ENCODE measurements at places on chromosomes 6 and 20.

DNA sequence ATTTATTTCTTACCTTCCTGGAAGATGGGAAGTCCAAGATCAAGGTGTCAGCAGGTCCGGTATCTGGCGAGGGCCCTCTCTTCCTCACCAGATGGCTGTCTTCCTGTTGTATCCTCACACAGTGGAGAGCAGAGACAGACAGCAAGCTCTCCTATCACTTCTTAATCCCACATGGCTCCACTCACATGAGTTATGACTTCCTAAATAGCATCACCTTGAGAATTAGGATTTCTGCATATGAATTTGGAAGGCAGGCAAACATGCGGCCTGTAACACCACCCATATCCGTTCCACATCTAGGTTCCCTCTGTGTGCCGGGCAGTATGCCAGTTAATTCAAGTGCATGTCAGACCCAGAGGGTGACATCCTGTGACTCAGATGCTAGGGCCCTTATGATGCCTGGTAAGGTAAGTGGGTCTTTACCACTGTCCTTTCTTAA is 2.1 kb downstream of the RAET1E start:
- DNase-seq, result peak; percentile 90

DNA sequence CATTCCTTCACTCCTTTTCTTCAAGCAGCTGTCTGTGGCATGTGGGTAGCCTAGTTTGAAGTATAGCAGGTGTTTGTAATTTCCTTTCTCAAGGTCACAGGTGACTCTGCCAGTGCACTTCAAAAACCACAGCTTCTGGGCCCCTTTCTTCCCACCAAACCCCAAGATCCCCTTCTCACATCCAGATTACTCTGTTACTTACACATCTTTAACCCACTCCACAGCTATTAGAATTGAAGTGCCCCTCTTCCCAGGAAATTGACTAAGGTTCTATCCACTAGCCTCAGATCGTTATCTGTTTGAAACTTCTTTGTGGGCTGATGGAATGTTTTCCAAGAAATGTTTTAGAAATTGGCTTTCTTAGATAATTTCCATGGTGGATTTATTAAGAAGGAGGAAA is 150.8 kb downstream of the AHI1 start:
- no peak for DNase-seq

- DNase-seq, result no peak
Observed at GRCh38 chr6:43547222-43547621, 28.6 kb downstream of the XPO5 start.

GRCh38 chr20:58246346-58246745 is 17.9 kb upstream of the ANKRD60 start:
- peak; percentile 3 for DNase-seq

GRCh38 chr6:15495375-15495901 is 167.4 kb downstream of the DTNBP1 start:
- DNase-seq, result no peak

- no peak for DNase-seq
Observed at GRCh38 chr20:22802296-22802695, 217.9 kb upstream of the FOXA2 start.

GRCh38 chr20:22214296-22214695 is 370.1 kb downstream of the FOXA2 start:
- DNase-seq, result no peak

DNA sequence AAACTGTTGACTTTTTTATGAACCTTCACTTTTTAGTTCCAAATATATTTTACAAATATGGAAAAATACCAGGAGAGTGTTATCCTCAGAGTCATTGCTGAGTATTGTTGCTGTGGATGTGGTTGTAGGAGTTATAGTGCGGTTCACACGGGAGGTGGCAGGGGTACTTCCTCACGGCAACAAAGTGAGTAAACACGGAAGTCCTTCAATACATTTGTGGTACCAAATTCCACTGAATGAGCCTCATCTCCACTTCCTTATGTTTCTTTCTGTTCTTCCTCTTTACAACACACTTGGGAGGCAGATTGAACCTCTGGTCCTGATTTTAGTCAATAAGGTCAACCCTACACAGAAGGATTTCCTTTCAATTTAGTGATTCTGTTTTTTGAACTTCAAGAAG is 371.8 kb downstream of the BTBD3 start:
- no peak for DNase-seq

DNA sequence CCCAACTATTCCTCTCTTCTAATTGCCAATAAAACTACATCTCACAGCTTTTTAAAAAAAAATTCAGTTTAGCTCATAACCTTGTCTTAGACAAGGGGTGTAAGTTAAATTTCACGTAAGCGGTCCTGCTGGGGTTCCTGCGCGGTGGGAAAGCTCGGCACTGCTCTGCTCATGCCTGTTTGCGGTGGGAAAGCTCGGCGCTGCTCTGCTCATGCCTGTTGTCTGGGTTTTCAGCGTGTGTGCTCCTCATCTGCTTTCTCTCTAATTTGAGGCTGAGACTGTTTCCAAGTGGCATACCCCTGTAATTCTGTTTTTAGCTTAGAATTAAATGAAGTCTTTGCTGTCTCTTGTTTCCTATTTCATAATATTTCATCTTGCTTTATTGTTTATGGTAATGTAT is 18.6 kb downstream of the ARID1B start:
- no peak for DNase-seq

DNA sequence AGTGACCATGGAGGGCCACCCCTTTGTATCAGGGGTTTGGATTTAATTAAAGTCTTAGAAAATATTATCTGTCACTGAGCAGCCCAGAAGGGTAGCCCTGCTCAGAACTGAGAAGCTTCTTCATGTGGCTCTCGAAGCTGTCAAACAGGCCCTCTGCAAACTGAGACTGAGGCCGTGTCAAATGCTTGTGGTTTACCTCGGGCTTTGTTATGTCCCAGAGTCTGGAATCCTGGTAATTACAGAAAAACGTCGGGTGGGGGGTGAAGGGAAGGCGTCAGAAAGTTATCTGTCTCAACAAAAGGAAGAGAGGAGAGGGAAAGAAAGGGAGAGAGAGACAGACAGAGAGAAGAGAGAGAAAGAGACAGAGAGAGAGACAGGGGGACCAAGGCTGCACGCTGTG is 200.8 kb downstream of the BMP7 start:
- no peak for DNase-seq

DNA sequence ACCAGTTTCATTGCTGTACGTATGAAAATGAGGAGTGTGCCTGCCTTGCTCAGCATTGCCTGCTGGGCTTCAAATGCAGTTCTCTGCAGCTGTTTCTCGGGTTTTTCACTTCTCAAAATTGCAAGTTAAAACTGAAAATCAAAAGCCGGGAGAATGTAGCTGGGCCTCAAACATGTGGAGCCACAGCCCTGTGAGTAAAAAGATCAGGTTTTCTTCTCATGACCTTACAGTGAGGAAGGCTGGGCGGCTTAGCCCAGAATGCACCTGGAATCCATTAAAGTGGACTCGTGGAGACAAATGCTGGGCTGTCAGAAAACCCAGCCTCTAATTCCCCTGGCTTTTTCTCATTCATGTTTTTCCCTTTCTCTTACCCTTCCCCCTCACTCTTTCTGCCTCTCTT is 34.4 kb downstream of the DSE start:
- no peak for DNase-seq

DNA sequence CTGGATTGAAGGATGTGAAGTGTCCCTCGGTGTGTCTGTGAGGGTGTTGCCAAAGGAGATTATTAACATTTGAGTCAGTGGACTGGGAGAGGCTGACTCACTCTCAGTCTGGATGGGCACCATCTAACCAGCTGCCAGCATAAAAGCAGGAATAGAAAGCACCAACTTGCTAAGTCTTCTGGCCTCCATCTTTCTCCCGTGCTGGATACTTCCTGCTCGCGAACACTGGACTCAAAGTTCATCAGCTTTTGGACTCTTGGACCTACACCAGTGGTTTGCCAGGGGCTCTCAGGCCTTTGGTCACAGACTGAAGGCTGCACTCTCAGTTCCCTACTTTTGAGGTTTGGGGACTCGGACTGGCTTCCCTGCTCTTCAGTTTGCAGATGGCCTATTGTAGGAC is 220.3 kb upstream of the LRFN2 start:
- DNase-seq, result no peak

DNA sequence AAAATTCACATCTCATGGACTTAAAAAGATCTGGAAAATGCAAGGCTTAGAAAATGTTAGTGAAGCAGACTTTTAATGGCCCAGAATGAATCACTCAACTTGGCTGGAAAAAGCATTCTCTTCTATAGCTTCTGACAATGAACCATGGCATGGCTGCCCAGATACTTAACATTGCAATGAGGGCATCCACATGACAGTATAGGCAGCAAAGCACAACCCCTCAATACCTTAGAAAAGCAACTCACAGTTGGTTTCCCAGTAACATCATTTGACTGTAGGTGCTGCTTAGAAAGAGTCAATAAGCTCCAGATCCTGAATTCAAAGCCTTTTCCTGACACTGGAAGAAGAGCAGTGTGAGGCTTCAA is 155.8 kb downstream of the EYA4 start:
- no peak for DNase-seq

- no peak for DNase-seq
Observed at GRCh38 chr6:82066991-82067411, 180.5 kb downstream of the IBTK start.

DNA sequence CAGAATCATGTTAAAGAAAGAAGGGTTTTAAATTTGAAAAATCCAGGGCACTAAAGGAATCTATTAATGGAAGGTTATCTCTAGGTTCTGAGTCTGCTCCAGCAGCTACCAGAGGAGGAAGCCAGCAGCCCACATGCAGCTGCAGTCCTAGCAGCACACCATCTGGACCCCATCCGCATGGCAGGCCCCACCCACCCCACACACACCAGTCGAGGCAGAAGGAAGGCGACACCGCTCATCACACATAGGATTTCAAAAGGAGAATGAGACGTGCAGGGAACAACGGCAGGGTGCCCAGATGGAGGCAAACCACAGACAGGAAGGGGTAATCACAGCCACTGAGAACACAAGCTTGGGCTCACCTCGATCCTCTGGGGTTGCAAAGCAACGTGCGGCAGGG is 78.9 kb downstream of the GINS1 start:
- DNase-seq, result no peak

DNA sequence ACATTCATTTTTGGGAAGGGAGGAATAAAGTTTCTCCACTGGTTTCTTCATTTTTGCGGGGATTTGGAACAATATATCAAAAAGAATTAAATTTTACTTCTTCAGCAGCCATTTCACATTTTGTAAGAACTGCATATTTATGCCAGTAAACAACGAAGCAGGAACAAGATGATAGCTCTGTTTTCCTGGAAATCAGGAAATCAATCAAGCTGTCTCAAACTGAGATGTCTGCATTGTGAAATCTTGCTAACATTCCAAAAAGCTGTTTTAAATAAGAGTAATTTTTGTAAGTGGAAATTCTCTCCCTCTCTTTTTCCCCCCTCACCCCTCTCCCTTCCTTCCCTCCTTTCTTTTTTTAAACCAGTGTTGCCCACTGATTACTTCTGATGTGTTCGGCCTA is 20.0 kb downstream of the MAPK13 start:
- DNase-seq, result no peak

DNA sequence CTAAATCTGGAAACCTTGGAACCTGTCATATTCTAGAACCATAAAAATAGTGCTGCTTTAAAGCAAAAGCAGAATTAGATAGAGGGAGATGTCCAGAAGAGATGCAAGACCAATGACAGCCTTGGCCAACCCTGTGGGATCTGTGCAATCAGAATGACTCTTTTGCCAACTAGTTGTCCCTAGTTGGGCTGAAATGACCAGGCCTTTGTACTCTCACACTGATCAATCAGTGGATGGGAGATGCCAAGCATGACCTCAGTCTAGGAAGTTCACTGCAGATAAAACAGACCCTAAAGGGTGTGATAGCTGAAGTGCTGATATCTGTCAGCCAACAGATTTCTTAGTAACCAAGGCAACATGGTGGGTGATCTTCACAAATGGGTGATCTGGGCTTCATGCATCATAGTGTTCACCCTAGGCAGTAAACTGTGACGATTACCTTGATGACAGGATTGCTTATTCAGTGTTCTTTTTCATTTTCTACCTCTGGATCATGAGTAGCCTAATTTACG is 52.1 kb downstream of the BCKDHB start:
- no peak for DNase-seq

DNA sequence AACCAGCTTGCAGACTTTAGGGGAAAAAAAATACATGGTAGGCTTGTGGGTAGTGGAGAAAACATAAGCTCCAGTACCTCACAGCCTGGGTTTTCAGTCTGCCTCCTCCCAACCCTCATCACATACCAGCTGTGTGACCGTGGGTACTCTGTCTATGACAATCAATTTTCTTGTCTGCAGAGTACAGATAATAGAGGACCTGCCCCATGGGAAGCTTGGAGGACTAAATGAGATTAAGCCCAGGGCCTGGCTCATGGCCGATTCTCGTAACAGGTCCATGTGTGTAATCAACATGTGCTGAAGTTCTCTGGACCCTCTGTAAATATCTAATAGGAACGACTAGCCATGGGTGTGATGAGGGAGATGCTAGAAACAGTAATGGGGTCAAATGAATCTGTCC is 34.0 kb downstream of the NT5E start:
- DNase-seq, result no peak

All from NCI-H345 (cell line).